Calu3 (cell line): ENCODE measurements at places on chromosomes 4 and X. TPM values are rescaled to one million over a fixed set of nuclear protein-coding genes. Genes with fewer than 3 reads are reported as not detected.

The RXFP1 gene
- not detected in 2 replicates for total RNA-seq

The UBL4A gene
- total RNA-seq: 37.6 and 41.3 TPM in 2 replicates

The UGT2B17 gene
- total RNA-seq: not detected in 2 replicates

DNA sequence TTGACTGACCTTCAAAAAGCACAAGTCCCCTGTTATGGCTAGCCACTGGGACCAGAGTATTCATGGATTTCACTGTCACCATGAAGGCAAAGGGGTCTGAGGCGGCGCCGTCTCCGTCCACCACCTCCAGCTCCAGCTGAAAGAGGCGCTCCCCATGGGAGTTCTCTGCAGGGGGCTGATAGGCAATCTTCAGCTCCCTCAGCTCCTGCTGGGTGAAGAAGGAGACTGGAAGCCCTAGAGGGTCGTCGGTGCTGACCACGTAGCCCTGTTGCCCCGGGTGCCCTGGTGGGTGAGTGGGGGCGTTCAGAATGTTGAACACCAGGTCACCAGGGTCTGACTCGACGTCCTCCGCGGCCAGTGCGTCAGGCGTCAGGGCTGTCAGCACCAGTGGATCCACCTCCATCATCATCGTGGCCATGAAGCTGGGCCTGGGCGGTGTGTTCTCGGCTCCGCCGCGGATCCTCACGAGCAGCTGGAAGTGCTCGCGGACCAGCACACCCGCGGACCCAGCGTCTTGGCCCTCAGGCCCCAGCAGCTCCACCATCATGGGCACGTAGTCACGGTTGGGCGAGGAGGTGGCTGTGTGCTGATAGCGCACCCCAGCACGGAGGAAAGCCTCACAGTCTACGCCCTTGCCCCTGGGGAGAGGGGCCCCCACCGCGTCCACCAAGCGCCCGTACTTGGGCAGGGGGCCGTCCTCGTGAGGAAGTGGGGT, 987 bp downstream of the FREM3 start:
- no peak for DNase-seq

DNA sequence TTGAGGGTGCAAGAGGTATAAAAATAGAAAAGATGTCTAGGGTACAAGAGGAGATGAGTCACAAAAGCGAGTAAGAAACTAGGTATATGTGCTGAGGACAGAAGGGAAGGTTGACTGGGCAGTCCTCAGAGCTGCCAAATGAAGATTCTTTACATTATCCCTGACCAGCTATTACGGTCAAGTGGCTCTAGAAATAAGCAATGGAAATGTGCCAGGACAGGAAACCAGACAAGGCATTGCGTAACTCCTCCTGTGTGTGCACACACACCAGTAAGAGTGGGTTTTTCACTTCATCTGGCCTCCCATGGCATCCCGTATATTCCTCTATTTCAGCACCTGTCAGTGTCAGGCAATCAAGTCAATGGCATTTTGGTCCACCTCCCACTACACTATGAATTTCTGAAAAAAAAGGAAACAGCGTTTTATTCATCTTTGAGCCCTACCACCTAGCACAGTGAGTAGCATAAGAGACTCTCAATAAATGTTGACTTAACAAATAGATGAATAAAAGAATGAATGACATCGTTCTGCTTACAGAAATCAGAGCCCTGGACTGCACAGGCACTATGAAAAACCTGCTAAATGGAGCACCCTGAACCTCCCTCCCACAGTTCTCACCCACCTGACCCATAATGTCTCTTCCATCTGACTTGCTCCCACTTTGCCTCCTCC, 62.6 kb upstream of the KLF3 start:
- DNase-seq: peak; percentile 36

DNA sequence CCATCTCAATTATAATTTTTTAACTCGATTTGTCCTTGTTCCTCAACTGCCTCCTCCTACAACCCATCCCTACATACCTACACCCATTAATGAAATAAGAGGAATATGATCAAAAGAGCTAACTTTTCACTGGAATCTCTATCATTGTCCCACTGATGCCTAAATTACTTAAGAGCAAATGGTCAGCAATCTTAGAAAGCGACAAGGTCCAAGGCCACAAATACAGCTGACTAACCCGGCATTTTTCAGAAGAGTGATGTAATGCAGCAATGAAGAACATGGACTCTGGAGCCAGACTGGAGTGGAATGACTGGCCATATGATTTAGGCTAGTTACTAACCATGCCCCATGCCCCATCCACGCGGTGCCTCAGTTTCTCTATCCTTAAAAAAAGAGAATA, 56.2 kb downstream of the PPA2 start:
- no peak for DNase-seq

DNA sequence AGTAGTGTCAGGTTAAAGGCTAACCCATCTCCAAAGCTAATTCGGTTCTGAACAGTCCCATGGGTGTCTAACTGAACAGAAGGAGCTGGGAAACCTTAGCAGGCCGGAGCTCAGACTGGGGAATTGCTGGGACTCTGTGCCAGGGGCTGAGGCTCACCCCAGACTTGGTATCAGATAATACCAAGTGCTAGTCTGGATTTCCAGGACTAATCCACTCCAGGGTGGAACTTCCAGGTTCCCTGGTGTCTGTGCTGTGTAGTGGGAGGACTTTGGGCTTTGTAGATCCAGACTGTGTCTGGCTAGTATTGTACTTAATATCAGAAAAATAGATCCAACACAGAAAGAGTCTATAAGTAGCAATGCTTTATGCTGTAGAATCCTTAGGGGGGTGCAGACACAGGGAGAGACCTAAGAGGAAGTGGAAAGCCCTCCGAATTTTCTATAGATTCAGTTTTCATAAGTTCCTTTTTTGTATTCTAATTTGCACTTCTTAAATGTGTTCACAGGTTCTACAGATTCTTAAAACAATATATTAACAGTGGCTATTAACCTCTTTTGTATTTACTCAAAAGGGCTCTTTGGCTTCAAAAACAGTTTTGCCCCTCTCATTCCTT, 4.1 kb downstream of the ZNF827 start:
- no peak for DNase-seq

GRCh38 chrX:55624403-55624802, 1.2 kb downstream of the FOXR2 start:
- no peak for DNase-seq
